Esophagus squamous epithelium (tissue), 5 donors: ENCODE measurements at places on chromosomes 1 and 21.

- no peak for DNase-seq
Measured at GRCh38 chr1:209395169-209395568, 188.3 kb upstream of the CAMK1G start.

DNA sequence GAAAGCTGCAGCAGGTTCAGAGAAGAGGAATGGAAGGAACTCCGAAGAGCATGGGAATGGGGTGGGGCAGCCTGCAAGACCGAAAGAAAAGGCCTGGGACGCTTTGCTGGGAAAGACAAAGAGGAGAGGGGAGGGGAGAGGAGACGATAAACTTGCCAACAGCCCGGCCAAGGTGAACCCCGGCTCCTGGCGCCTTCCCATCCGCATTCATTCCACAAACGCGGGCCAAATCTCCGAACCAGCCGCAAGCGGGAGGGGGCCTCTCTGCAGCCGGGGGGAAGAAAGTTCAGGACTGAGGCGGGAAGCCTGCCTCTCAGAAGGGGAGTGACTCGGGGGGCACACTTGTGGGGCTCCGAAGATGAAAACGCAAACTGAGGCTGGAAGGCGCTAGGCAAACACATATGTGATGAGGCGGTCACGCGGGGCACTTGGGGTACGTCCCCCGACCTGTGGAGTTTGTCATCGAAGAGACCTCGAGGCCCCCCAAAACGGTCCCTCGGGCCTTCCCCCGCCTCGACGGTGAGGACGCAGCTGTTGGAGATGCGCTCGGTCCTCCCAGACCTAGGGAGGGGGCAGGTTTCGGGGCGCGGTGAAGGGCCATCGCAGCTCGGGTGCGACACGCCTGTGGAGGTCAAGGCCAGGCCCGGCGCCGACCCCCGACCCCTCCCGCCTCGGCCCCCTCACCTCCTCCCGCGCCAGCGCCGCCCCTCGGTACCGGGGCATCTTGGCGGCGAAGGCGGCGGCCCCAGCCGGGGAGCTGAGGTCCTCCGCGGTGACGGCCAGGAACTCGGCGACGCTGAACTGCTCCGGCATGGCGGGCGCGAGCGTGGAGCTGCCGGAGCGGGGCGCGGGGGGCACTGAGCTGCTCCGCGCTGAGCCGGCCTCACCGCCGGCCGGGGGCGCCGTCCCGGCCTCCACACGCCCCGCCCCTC, at the start of gene ASAP3:
TSS of gene ASAP3 (minus strand) at position 859 of the 932 bp plus-strand sequence. CDS start at position 813, 46 bp downstream.
- DNase-seq, result no peak

DNA sequence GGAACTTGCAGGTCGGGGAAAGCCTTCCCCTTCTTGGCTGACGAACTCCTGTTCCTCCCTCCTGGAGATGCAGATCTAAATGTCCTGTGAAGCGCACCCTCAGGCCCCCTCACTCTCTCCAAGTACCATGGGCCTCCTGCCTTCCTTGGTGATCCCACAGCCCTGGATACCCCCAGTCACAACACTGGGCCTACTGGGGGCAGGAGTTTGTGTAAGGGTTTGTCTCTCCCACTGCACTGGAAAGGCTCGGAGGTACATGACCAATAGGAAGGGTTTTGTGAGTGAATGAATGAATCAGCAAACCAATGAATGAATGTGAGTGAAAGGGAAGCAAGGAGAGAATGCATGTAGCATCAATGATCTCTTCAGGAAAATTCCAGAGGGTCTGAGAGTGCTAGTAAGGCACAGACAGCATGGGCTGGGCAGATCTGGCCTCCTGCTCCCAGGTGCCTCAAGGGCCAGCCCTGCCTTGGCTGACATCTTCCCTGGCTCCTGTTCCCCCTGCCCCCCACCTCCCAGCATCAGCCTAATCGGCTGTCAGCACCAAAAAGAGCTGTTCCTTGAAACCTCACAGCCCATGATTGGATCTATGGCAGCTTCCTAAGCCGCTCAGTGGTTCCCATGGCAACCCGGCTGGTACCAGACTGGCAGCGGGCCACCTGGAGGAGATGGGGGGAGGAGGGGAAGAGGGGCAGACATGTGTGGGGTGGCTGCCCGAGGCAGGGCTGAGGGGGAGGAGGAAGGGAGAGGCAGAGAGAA, 95.8 kb downstream of the VWA5B1 start:
- no peak for DNase-seq

DNA sequence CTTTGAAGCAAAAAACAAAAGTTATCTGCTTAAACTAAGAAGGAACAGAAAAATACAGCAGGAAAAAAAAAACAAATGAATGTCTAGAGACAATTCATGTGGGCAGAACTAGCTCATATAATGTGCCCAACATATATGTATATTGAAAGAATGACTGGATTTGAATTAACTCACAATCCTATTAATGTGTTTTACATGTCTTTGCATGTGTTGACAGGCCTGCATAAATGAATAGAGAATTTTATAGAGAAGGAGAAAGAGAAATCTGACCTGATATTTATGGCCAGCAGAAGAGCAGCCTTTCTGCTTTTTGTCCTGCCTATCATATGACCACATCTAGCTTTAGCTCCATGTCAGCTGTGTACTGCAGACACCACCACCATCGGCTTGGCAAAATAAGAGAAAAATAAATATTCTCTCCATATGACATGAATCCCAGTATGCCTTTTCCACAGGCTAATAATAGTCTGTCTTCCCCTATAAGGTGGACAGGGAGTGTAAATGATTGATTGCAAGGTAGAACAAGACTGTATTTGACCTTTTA, 171.5 kb upstream of the PALMD start:
- no peak for DNase-seq

DNA sequence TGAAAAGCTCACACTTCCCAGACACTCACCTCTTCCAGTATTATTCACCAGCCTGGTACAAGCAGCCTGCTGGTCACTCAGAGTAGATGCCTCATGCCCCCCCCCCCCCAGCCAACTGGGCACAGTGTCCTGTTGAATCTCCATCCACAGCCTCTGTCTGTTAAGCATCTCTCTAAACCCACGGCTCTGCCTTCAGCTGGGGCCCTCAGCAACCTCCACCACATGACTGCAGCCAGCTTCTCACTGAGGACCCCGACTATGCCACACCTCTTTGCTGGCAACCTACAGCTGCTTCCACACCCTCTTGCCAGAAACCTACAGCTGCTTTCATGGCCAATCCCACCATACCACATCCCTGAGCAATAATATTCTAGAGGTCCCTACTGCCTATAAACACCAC, 113.1 kb downstream of the RHOU start:
- DNase-seq, result no peak
